ENCODE measurements at places on chromosomes 12 and 14. TPM values are rescaled to one million over a fixed set of nuclear protein-coding genes. Genes with fewer than 3 reads are reported as not detected.

DNA sequence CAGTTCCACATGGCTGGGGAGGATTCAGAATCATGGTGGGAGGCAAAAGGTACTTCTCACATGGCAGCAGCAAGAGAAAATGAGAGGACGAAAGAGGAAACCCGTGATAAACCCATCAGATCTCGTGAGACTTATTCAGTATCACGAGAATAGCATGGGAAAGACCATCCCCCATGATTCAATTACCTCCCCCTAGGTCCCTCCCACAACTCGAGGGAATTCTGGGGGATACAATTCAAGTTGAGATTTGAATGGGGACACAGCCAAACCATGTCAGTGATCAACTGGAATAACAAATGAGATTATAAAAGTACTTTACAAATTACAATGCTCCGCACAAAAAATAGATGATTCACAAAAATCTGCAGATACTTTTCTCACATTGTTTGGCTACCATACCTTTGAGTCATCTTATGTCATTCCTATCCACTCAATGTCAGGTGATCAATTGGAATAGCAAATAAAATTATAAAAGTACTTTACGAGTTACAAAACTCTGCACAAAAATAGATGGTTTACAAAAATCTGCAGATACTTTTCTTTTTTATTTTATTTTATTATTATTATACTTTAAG is 338.9 kb downstream of the C12orf50 start:
- no peak for DNase-seq

- no peak for DNase-seq
These were observed 150.3 kb downstream of the CEP83 start for GRCh38 chr12:94309373-94309772.

DNA sequence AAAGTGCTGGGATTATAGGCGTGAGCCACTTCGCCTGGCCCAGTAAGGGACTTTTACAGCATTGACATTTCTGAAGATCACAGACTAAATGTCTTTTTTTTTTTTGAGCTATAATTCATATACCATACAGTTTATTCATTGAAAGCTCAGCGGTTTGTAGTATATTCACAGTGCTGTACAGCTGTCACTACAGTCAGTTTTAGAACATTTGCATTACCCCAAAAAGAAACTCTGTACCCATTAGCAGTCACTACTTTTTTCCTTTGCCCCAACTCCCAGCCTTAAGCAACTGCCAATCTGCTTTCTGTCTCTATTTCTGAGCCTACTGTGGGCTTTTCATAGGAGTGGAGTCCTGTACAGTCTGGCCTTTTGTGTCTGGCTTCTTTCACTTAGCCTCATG is 8.2 kb downstream of the BRI3BP start:
- DNase-seq = no peak

DNA sequence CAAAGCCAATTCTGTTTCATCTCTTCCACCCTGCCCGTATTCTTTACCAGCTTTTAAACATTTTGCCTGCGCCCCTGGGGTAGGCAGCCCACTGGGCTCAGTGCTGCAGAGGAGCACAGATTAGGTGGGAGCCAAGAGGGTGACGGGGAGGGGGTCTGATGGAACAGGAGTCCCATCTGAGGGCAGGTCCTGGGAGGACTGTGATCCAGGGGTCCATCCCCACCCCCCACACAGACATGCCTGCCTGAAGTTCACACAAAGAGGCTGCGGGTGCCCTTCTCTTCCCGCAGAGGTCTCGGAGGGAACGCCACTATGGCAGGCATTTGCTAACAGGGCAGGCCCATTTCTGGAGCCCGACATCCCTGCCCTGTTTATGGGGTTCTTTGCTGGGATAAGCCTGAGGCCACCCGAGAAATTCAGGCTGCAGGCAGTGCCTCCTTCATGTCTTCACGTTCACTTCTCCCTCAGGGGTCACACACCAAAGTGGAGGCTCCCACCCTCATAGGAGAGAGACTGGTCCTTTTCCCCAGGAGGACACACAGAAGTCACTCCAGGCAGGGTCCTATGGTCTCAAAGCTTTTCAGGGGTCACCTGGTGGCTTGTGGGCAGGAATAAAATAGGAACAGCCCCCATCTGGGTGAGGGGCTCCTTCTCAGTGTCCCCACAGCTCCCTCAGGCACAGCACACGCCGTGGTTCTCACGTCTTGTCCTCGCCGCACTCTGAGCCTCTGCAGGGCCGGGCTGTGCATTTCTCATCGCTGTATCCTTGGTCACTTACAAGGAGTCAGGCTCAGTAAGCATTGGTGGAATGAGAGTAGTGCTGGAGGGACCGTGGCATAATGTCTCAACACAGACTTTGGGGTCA is 12.9 kb downstream of the VASH1 start:
- no peak for DNase-seq

DNA sequence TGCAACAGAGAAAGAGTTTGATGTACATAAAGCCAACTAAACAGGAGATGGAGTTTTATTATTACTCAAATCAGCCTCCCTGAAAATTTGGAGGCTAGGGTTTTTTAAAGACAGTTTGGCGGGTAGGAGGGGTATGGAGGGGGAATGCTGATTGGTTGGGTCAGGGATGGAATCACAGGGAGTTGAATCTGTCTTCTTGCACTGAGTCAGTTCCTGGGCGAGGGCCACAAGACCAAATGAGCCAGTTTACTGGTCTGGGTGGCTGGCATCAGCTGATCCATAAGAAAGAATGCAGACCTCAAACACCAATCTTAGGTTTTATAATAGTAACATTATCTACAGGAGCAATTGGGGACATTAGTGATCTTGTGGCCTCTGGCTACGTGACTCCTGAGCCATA is 64.9 kb downstream of the RIN3 start:
- DNase-seq = no peak

- no peak for DNase-seq
These were observed 12.2 kb upstream of the OR5AU1 start for GRCh38 chr14:21168055-21168454.

GRCh38 chr14:82710267-82710841 is 1176.7 kb upstream of the SEL1L start:
- DNase-seq = no peak

GLI1 gene
- total RNA-seq = under 0.01 TPM

MYO1A gene
- not detected for total RNA-seq

KRT84 gene
- not detected for total RNA-seq

Data from frontal cortex (tissue), 4 donors.